Astrocyte of the spinal cord (primary cell): ENCODE measurements at places on chromosomes 5 and 9.
A peak's percentile ranks its signal among the peaks of the same experiment; 100 is the strongest.

GRCh38 chr9:133377721-133378216, 1.6 kb downstream of the STKLD1 start:
- no peak for DNase-seq

DNA sequence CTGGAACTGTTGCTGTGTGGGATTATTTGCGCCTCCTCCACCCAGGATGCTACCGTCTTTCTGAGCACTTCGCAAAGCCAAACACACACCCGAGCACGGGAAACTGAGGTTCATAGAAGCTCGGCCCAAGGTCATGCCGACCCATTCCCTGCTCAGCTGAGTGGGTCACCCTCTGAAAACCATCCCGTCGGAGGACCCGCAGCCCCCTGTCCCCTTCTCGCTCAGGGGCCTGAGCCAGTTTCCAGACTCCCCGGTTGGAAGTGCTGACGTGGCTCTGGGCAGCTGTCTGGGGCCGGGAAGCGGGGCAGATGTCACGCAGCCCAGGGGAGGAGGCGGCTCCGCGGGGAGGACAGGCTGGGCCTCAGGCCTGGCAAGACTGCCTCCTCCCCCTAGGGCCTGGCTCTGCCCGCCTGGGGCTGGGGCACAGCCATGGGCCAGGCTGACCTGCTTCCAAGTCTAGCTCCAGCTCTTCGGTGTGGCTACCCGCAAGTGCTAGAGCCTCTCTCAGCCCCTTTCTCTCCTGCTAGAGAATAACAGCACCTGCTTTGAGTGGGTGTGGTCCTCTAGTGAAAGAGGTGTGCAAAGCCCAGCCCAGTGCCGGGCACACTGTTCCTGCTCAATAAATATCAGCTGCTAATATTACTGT, 9.9 kb upstream of the CXXC5 start:
- peak; percentile 73 for DNase-seq

- DNase-seq, result no peak
Observed at GRCh38 chr9:93886911-93887310, 68.2 kb downstream of the BARX1 start.

DNA sequence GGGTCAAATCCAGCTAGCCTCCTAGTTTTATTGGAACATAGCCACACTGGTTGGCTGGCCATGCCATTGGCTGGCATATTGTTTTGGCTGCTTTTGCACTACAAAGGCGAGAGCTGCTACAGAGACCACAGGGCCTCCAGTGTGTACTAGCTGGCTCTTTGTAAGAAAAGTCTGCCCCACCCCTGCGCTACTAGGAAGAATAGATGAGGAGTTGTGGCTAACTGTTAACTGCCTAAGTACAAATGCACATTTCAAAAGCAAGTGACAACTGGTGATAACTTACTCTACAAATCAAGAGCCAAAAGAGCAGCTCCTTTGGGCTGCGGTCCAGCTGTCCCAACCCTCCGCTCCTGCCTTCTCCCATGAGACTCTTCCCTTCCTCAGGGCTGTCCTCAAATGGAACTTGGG, 63.9 kb downstream of the SERINC5 start:
- DNase-seq, result no peak
